ENCODE measurements at places on chromosomes 12 and 14.

GRCh38 chr12:92753976-92754885 lies 51.4 kb downstream of the PLEKHG7 start:
- no peak for DNase-seq

GRCh38 chr12:108457734-108458361 lies 57.2 kb upstream of the FICD start:
- DNase-seq, result no peak

DNA sequence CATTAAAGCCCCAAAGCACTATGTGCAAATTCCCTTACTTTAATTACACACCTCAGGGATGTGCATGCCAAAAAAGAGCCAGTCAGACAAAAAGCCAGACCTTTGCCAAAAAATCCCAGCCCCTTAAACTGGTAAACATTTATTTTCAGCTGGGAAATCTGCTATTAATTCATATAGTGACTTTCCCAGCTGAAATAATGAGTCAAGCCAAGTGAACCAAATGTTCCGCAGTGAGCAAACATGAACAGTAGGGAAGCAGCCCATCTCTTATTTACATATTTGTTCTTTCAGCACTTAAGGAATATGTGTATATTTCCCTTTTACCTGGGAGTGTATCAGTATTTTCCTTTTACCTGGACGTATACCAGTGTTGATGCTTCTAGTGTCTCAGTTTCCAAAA lies 44.0 kb upstream of the OTX2 start:
- peak; percentile 42 for DNase-seq

- DNase-seq, result no peak
These were observed 65.4 kb downstream of the ACSM4 start for GRCh38 chr12:7369274-7369729.

GRCh38 chr12:64779354-64779974 lies 20.3 kb upstream of the GNS start:
- DNase-seq, result no peak

- peak; percentile 47 for DNase-seq
These were observed 67.8 kb downstream of the HRK start for GRCh38 chr12:116813271-116814041.

GRCh38 chr12:101773650-101774162 lies 34.4 kb upstream of the SYCP3 start:
- DNase-seq, result peak; percentile 30

GRCh38 chr12:129063600-129063999 lies 210.3 kb downstream of the GLT1D1 start:
- DNase-seq, result peak; percentile 44
